NCI-H1694 (cell line): ENCODE measurements at places on chromosomes 2 and 18.

GRCh38 chr2:207467716-207468347 is 61.9 kb upstream of the CREB1 start:
- no peak for DNase-seq

- DNase-seq = no peak
Measured at GRCh38 chr18:31309115-31309514, 8.8 kb upstream of the DSG1 start.

DNA sequence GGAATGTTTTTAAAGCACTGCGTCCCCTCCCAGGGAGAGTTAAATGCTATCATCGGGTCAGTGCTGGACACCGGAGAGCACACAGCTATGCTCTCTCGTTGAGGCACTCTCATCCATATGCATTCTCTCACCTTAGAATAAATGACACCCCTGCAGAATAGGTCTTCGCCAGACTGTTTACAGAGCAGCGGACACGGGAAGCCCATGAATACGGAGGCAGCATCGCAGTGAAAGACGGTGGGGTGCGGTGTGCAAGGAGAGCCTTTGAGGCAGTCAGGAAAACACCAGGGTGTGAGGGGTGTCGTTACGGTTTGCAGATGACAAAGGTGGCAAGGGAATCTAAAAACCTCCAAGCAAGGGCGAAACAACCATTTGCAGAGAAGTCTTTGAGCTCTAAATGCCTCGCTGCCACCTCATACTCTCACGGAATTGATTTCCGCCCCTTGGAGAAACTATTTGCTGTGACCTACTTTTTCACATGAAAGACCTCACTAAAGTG is 169.2 kb upstream of the FHL2 start:
- DNase-seq = no peak

DNA sequence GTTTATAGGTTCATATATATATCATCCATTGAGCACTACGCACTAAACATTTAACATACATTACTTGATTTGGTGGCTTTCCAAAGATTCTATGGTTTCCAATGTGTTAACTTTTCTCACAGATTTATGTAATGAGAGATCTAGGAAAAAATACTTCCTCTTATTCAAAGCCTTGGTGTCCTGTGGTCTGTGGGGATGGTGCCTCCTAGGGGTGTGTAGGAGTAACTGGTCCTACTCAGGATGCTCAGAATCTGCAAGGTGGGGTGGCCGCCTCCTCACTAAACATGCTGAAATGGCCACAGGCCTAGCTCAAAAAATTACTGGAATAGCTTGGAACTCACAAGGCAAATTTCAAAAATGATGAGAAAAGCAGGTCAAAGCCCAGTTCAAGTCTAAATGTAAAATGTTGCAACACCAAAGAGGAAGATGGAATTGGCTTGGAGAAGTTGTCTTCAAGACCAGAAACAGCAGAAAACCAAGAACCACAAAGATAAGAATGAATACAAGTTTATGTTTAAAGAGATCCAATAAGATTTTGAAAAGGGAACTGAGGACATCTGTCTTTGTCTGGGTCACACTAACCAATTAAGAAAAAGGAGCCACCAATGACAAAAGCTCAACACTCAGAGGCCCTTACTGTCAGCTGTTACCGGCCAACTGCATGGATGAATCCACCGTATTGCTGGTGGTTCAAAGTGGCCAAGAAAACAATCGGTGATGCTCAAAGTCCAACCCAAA is 11.5 kb downstream of the GPR55 start:
- DNase-seq = no peak

DNA sequence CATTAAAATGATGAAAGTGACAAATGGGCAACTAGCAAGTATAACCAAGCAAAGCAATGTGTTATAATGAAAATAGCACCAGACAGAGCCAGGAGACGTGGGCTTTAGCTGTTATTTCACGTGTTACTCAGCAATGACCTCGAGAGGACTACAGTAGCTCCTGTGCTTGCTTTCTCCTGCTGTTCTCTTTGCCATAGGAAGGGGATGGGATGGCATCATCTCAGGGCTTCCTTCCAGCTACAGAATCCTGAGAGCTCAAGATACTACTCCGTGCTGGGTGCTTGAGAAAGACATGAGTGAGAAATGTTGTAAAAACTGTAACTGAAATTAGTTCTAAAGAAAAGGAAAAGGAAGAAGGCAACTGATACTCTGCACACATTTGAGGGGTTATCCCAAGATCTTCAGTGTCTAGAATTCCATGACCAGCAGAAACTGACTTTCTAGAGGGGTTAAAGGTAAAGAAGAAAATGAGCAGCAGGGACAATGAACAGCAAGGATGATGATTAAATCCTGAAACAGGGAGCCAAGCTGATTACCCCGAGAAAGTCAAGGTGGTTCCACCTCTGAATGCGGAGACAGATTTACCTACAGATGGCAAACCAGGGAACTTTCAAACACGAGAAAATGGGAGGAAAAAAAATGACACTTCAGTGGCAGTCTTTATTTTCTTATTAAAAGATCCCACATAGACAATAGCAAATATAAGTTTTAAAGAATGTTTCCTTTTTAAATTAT is 33.4 kb downstream of the GAREM1 start:
- DNase-seq = no peak

DNA sequence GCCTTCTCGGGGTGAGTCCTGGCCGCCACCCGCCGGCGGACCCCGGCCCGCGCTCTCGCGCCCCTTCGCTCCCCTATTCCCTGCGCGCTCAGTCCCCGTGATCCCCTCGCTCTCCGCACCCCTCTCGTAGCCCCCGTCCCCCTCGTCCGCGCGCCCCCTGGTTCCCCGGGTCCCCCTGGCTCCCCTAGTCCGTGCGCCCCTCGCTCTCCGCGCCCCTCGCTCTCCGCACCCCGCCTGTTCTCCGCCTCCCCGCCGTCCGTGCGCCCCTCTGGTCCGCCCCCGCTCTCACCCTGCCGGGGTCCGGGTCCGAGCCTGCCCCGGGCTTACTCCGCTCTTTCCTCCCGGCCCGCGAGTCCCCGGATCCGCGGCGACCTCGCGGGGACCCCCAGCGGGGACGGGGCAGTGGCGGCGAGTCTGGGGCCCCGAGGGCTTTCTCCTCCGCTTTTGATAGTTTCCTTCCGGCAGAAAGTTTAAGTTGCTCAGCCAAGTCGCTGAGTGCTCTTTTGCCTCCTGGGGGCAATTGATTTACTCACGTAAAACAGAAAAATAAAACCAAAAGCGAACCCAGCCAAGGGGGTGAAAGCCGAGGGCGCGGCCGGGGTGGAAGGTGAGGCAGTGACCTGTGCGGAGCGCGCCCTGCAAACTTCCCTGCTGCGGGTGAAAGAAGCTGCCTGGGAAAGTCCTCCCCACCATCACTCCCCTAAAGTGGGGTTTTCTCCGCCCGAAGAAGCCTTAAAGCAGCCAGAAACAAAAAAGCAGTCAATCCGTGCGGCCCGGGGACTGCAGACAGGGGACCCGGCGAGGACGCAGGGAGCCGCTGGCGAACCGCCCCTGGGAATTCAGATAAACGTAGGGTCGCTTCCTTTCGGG is 568 bp downstream of the RAB31 start:
- DNase-seq = no peak

DNA sequence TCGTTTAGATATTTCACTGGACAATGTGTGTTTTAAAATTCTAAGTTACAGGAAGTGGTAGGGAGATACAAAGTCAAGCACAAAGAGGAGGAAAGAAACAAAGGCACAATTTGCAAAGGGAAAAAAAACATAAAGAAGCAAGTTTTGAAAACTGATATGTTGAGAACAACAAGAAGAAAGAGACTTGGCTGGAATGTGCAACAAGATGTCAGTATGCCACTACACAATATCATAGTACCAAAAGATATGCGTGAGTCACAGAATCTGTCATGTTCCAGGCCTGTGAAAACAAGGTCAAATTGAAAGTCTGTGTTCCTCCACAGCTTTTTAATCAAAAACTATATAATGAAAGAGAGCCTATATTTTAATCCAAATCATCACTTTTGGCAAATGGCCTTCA is 12.0 kb downstream of the EXOC6B start:
- DNase-seq = no peak

DNA sequence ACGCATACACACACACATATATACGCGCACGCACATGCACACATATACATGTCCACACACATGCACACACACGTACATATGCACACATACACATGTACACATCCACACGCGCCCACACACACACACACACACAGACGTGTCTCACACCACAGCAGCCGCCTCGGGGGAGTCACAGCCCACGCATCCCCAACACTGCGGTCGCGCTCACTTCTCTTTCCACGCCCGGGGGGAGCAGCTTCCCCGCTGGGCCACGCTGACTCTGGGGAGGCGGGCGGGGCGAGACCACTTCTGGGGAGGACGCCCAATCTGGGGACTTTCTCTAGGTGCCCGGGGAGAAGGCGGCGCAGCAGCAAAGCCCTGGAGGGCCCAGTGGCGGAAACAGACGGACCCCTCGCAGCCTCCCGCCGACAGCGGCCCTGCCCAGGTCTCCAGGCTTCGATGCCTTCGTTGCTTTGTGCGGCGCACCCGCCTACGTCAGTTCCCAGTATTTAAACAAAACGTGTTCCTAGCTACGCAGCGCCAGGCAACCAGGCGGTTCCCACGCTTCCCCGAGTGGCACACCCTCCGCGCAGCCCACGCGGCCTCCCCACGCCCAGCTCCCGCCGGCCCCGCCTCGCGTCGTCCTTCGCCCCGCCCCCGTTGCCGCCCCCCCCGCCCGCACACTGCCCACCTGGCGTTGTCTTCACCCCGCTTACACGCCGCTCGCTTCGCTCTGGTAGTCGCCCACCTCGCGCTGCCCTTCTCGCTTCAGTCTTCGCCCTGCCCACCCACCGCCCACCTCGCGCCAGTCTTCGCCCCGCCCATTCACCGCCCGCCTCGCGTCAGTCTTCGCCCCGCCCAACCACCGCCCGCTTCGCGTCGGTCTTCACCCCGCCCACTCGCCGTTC is 810 bp upstream of the RBFA start:
- no peak for DNase-seq

GRCh38 chr2:213220967-213221603 is 63.2 kb upstream of the SPAG16 start:
- DNase-seq = no peak

- DNase-seq = no peak
Measured at GRCh38 chr2:46259777-46260168, 37.4 kb upstream of the EPAS1 start.

GRCh38 chr2:88832311-88832991 is 141.0 kb downstream of the RPIA start:
- no peak for DNase-seq

GRCh38 chr2:44839771-44840502 is 101.6 kb upstream of the SIX3 start:
- DNase-seq = no peak

- no peak for DNase-seq
Measured at GRCh38 chr2:10493634-10494281, 45.6 kb upstream of the ODC1 start.

- DNase-seq = no peak
Measured at GRCh38 chr2:26292646-26293045, 47.9 kb downstream of the HADHB start.

DNA sequence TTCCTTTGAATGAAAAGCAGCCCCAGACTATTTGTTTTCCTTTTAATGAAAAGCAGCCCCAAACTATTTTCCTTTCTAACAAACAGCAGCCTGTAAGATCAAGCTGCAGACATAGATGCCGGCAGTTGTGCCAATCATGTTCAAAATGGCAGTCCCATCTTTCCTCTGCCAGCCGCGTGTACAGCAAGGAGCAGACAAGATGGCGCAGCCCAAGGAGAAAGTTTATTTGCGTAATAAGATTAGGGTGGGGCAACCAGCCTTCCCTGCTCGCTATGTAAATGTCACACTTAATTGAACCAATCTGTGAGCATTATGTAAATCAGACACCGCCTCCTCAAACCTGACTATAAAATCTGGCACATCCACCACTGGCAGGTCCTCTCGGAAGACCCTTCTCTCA is 226.0 kb downstream of the TGIF1 start:
- DNase-seq = no peak

DNA sequence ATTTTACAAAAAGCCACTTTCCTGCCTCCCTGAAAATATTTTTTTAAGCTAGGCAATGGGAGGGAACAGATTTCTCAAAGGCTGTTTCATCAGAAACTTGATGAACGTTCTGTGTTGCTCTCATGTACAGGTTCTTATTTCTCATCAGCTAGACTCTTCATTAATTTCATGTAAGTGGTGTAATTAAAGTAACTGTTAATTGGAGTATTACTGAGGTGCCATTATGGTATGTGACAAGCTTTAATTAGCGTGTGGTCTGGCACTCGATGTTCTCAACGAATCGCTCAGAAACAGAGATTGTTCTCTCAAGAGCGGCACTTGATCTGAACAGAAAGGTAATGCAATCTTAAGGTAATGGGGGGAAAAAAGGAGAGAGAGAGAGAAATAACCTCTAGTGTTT is 81.9 kb upstream of the MYCN start:
- DNase-seq = no peak

DNA sequence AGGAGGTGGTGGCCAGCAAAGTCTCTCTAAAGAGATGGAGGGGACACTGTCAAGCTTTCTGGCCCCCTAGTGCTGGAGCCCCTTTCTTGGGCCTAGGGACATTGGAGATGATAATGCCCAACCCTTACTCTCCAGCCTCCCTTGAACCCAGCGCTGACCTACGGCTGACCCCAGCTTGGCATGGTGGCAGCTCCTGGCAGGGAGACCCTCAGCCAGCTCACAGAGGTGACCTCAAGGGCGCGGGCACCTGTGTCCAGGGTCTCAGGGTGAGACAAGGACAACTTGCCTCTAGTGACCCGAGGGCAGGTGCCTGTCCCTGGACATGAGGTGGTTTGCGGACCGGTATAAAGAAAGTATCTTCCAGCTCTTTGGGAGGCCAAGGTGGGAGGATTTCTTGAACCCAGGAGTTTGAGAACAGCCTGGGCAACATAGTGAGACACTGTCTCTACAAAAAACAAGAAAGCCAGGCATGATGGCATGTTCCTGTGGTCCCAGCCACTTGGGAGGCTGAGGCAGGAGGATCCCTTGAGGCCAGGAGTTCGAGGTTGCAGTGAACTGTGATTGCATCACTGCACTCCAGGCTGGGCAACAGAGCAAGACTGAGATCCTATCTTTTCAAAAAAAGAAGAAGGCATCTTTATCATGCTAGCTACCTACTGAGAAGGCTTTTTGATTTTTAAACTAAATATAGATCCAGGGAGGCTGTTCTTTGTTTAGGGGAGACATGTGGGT is 3.3 kb upstream of the PER2 start:
- DNase-seq = no peak

- no peak for DNase-seq
Measured at GRCh38 chr2:35870713-35871112, 484.9 kb upstream of the CRIM1 start.

GRCh38 chr2:236608710-236609109 is 39.1 kb downstream of the ACKR3 start:
- no peak for DNase-seq

- no peak for DNase-seq
Measured at GRCh38 chr2:71581026-71581425, 127.7 kb downstream of the DYSF start.
